ENCODE measurements at places on chromosomes 4 and X. TPM values are rescaled to one million over a fixed set of nuclear protein-coding genes. Genes with fewer than 3 reads are reported as not detected.

The G3BP2 gene
- total RNA-seq = 81.0 TPM

The AFF2 gene
- total RNA-seq = not detected

The AFAP1 gene
- 32.5 TPM for total RNA-seq

The ASB9 gene
- 27.1 TPM for total RNA-seq

The CNGA1 gene
- 0.17 TPM for total RNA-seq

The RPA4 gene
- 0.17 TPM for total RNA-seq

All from A549 treated with CpdA at 1 μM for 4 hours (cell line).